ENCODE measurements at places on chromosomes 3 and 15.

- DNase-seq: no peak
Measured at GRCh38 chr3:161577662-161578061, 81.1 kb downstream of the OTOL1 start.

DNA sequence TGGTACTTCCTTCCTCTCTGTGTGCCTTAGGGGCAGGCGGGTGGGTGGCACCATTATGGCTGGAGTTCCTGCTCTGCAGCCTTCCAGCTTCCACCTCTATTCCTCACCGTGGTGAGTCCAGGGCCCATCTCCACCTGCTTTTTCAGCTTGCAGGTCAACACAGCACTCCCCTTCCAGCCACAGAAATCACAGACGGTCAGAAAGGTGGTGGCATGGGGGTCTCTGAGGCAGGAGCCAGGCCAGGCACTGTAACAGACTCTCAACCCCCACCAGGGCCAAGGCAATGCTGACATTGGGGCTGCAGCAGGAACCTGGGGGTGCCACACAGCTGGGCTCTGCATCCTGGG is 16.6 kb downstream of the KLF15 start:
- no peak for DNase-seq

DNA sequence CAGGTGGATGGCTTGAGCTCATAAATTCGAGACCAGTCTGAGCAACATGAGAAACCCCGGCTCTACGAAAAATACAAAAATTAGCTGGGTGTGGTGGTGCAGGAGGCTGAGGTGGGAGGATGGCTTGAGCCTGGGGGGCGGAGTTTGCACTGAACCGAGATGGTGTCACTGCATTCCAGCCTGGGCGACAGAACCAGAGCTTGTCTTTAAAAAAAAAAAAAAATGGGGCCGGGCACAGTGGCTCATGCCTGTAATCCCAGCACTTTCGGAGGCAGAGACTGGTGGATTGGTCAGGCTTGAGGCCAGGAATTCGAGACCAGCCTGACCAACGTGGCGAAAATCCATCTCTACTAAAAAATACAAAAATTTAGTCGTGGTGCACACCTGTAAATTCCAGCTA is 64.0 kb downstream of the TMEM44 start:
- DNase-seq: no peak

- no peak for DNase-seq
Measured at GRCh38 chr3:179681492-179682263, 28.8 kb downstream of the USP13 start.

DNA sequence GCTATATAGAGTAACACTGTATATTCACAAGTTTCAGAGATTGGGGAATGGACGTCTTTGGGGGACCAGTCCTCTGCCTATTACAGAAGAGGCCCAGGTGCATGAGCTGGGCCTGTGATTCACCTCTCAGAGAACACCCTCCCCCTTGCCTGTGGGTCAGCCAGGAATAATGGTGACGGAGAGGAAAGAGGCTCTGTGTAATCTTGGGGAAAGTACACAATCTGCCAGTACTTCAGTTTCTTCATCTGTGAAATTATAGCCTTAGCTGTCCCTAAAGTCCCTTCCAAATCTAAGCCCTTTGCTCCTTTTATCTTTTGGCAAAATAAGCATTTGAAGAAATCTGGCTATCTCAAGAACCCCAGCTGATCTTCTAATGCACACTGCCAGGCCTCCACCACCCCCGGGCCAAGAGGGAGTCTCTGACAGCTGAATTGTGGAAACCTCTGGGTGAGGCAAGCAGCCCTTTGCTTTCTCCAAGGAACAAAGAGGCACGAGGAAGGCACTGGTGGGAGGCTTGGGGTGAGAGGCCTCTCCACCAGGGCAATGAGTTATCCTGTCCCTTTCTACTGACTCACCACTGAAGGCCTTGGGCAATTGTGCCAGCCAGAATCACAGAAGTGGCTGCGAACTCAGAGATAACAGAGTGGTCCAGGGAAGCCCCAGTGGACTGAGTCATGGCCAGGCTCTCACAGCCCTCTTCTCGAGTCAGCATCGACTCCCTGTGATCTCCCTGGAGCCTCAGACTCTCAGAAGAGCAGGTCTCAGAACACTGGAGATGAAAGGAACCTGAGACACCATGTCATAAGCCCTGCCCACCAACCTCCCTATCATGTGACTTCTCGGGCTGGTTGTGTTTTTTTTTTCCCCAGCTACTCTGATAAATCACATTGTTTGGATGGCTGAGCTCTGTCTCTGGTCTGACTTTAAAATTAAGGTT is 31.8 kb downstream of the CCNL1 start:
- no peak for DNase-seq

- no peak for DNase-seq
Measured at GRCh38 chr3:105553851-105554250, 187.1 kb downstream of the ALCAM start.

- DNase-seq: no peak
Measured at GRCh38 chr3:197378985-197379718, 80.7 kb upstream of the DLG1 start.

- no peak for DNase-seq
Measured at GRCh38 chr3:34531156-34531555, 732.7 kb downstream of the PDCD6IP start.

DNA sequence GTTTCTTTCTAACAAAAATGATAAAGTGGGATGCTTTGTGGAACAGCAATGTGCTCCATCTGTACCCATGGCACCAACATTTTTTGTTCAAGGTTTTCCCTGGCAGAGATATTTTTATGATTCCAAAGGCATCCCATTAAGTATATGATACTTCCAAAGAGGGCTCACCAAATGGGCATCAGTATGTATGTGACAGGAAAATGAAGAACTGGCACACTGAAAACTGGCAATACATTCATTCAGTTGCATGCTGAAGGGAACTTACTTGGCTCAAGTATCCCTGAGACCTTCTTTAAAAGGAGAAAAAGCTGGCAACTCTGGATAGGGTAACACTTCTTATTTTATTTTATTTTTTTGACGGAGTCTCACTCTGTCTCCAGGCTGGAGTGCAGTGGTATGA is 249.8 kb downstream of the IL20RB start:
- DNase-seq: no peak

GRCh38 chr3:13016083-13016720 is 57.0 kb downstream of the IQSEC1 start:
- peak; percentile 67 for DNase-seq

DNA sequence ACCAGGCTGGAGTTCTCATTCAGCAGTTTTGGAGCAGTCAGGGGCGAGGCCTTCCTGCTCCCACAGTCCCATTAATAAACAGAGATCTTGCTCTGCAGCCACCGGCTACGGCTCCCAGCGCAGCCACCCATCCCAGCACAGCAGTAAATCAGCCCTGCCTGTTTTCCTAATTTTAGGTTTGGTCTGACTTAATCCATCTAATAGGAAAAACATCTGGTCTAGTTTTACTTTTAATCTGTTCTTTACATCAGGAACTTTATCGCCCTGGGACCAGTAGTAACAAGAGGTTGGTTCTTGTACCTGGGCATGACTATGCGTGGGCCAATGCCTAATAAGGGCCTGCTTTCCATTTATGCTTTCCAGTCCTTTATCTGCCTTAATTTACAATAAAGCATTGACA is 264.0 kb upstream of the DPH6 start:
- DNase-seq: peak; percentile 5

GRCh38 chr3:156816091-156816793 is 9.9 kb upstream of the LEKR1 start:
- DNase-seq: peak; percentile 11

DNA sequence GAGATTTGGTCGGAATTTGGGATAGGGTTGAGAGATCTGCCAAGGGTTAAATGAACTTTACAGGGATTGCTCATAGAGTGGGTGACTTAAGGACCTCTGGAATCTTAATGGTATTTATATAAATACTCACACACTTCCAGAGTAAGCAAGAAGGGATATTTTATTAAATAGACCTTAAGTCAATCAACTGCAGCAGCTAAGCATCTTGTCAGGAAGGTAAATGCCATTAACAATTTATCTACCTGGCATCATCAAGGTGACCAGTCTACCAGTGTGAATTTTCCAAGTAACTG is 123.9 kb downstream of the FEZF2 start:
- DNase-seq: no peak

GRCh38 chr3:58464866-58465265 is 27.0 kb upstream of the KCTD6 start:
- DNase-seq: no peak

- no peak for DNase-seq
Measured at GRCh38 chr15:52280326-52281084, 15.1 kb downstream of the MYO5C start.

- DNase-seq: no peak
Measured at GRCh38 chr15:74130155-74130848, at the start of gene ISLR2. TSS of gene ISLR2 (plus strand) at chr15:74130586. CDS start at chr15:74132755, 2,169 bp downstream.
